ENCODE measurements at places on chromosomes 1 and 21.

DNA sequence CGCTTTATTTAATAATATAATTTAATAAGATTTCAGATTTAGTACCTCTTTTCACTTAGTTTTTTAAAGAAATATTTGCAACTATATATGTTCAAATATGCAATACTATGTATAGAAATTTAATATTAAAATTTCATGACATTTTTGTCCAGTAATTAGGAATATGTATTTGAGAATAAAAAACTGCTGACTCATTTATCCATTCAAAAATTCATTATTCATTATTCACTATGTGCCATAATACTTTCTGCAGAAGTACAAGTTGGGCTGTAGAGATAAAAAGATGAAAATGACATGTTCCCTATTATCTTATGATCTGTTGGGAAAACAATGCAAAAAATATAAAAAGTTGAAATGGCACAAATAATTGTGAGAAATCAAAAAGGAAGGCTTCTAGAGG is 3.4 kb upstream of the C1orf53 start:
- no peak for DNase-seq

- peak; percentile 89 for DNase-seq
Measured at GRCh38 chr1:36448530-36449056, 1.7 kb downstream of the OSCP1 start.

GRCh38 chr1:87451229-87451920 is 122.7 kb downstream of the LMO4 start:
- no peak for DNase-seq

- DNase-seq: no peak
Measured at GRCh38 chr1:201636097-201636496, 97.2 kb downstream of the NAV1 start.

DNA sequence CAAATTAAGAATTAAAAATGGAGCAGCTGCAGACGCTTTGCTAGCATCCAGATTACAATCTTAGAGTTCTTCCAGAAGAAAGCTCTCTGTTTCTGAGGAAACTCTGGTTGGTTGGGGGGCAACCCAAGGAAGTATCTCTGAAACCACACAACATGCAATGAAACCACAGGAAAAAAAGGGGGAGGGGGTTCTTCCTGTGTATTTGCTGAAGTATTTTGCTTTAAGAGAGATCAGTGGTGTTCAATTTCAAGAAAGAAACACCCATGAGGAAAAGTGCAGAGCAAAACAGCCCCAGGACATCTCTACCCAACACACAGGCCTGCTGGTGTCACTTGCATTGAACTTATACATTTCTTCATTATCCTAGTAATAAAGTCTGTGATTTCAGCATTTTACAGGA is 19.7 kb upstream of the TIAM1 start:
- DNase-seq: no peak

DNA sequence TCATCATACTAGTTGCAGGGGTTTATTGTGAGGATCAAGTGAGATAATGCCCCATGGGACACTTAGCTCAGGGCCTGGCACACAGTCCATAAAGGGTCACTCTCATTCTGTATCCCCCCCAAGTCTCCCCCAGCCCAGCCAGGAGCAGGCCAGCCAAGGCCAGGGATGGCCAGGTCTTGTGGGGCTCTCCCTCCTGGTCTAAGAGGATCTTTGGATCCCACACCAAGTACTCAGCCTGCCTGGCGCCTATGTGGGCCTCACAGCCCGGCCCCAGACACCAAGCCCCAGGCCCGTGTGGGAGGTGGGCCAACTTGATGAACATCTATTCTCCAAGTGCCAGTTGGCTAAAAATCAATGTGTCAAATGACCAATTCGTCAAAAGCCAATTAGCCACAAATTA is 117.8 kb downstream of the GLIS1 start:
- no peak for DNase-seq

DNA sequence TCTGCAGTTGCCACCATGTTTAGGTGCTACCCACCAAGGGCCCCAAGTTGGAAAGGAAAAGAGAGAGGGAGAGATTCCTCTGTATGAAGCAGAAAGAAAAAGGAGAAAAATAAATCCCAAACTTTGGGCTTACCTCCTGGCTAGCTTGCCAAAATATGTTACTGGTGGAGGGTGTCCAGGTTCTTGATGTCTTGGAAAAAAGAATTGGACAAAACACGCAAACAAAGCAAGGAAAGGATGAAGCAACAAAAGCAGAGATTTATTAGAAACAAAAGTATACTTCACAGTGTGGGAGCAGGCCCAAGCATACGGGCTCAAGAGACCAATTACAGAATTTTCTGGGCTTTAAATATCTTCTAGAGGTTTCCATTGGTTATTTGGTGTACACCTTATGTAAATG is 204.5 kb upstream of the LRRC7 start:
- no peak for DNase-seq

DNA sequence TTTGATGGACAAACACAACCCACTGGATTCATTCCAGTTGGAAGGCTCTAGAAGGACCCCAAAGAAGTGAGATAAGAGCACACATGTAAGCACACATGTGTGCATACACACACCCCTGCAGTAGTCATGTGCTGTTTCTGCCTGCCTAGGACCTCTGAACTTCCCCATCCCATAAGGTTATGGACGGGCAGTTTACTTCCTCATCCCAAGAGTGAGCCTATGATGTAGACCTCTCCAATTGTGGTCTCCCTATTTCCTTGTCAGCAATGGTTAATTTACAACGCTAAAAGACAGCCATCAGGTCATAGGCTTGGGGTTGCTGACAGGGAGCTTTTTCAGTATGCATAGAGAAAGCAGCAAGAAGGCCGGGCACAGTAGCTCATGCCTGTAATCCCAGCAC is 15.4 kb upstream of the ADAR start:
- DNase-seq: no peak

GRCh38 chr1:168348146-168348709 is 67.6 kb downstream of the TBX19 start:
- no peak for DNase-seq

DNA sequence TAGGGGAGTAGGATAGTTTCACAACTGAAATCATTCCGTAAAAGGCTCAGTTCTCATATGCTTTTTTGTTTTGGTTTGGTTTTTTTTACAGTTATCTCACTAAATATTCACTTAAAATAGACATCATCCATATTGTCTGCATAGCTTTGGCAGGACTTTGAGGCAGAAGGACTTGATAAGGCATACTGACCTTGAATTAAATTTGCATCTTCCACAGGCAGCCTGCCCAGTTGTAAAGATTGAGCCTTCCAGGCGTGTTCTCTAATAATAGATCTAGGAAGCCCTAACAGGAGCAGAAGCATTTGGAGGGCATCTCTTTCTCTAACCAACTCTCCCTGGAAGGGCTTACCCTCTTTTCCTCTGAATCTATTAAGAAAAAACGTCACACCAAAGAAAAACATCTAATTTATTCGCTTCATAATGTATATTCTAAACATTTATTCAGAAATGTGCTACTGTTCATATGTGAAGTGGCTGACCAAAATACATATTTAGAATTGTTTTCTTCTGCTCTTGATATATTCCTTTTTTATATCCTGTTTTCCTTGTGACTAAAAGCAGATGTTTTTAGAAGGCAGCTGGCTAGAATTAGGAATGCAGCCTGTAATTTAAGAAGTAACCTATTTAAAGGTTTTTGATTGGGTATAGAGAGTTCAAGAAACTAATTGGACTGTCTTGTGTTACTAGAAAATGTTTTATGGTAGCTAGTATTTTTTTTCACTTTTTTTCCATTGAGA is 20.2 kb downstream of the DESI2 start:
- no peak for DNase-seq

DNA sequence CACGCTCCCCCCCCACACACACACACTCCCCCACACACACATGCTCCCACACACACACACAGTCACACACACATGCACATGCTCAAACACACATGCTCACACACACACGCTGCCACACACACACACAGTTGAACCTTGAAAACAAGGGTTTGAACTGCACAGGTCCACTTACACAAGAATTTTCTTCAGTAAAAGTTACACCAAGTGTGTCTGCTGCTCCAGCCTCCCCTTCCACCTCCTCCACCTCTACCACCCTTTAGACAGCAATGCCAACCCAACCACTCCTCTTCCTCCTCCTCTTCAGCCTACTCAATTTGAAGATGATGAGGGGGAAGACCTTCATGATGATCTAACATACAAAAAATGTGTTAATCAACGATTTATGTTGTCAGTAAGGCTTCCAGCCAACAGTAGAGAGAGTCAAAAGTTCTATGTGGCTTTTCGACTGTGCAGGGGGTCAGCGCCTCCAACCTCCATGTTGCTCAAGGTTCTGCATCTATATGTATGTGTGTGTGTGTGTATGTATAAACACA is 26.8 kb downstream of the HSF2BP start:
- no peak for DNase-seq

GRCh38 chr1:206538086-206538770 is 30.9 kb downstream of the RASSF5 start:
- no peak for DNase-seq

DNA sequence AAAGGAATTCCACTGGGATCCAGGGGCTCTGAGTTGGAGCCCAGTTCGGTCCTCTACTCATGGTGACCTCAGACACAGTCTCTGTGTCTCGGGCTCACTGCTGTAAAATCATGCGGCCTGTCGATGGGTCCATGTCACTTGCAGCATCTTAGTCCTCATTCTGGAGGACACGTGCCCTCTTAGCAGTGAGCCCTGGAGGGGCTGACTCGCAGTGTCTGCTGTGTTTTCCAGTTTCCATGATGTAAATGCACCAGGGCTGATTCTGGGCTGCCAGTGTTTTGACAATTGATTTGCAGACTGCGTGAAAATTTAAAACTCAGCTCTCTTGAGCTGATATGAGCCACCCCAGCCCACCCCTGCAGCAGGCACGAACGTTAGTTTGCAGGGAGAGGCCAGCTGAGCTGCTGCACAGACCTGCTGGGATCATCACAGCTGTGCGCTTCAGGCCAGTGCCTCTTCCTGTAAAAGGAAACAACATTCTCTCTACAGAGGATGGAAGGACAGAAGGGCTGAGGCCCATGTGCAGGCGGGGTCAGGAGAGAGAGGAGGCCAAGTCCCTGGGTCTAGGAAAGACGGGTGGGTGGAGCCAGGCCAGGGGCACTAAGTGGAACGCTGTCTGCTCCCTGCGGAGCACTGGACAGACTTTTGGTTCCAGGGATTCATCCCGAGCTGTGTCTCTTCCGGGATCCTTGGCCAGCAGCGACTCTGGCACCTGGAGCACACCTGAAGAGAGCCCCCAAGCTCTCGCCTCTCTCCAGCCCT is 42.6 kb downstream of the RSPH1 start:
- no peak for DNase-seq

- DNase-seq: no peak
Measured at GRCh38 chr1:167330601-167331293, 110.1 kb downstream of the POU2F1 start.

- DNase-seq: no peak
Measured at GRCh38 chr1:93669369-93669768, 12.3 kb downstream of the BCAR3 start.

- DNase-seq: no peak
Measured at GRCh38 chr1:222326006-222326709, 221.7 kb downstream of the HHIPL2 start.

GRCh38 chr1:57309630-57310029 is 114.2 kb downstream of the DAB1 start:
- DNase-seq: no peak

GRCh38 chr1:172255223-172255560 is 165.3 kb upstream of the C1orf105 start:
- DNase-seq: no peak

- DNase-seq: no peak
Measured at GRCh38 chr1:200887772-200888348, 6.8 kb upstream of the INAVA start.

- no peak for DNase-seq
Measured at GRCh38 chr1:95115708-95116137, 1.4 kb upstream of the TLCD4 start.

- DNase-seq: no peak
Measured at GRCh38 chr1:57142999-57143398, 177.2 kb upstream of the C8B start.

GRCh38 chr1:47580451-47580995 is 142.7 kb downstream of the FOXD2 start:
- DNase-seq: no peak

GRCh38 chr1:65393347-65393746 is 27.1 kb upstream of the LEPR start:
- no peak for DNase-seq

DNA sequence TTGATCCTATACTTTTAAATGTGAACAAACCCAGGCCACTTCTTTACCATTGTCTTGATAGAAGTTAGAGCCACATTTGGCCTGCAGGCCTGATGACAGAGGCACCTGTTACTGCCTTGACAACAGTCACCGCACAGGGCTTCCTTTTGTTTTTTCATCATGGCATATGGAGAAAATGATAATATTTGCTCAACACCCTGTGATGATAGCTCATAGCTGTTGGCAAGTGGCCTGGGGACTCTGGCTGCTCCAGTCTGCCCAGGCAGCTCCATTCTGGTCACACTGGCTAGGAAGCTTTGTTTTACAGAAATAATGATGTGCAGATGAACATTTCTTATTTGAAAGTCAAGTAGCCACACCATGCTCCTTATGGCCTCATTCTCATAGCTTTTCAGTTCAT is 89.6 kb upstream of the GPR88 start:
- peak; percentile 25 for DNase-seq

DNA sequence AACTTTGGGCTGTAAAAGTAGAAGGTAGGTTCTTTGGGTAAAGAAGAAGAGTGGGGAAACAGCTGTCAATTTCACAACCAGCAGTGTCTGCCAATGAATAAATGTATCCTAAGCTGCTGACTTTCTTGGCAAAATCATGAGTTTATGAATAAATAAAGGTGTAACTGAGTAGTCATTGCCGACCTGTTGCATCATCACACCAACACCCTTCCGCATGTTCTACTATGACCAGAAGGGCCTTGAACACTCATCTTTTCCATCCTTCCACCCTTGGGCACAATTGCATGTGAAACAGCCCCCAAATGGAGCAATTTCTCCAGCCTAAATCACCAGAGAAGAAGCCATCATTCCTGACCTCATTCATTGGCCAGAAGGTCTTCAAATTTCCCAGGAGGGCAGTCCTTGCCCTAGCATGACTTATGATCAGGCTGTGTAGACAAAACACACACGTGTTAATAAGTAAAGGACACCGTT is 31.2 kb upstream of the QSOX1 start:
- no peak for DNase-seq

- DNase-seq: no peak
Measured at GRCh38 chr1:101037316-101037715, 11.7 kb upstream of the DPH5 start.

DNA sequence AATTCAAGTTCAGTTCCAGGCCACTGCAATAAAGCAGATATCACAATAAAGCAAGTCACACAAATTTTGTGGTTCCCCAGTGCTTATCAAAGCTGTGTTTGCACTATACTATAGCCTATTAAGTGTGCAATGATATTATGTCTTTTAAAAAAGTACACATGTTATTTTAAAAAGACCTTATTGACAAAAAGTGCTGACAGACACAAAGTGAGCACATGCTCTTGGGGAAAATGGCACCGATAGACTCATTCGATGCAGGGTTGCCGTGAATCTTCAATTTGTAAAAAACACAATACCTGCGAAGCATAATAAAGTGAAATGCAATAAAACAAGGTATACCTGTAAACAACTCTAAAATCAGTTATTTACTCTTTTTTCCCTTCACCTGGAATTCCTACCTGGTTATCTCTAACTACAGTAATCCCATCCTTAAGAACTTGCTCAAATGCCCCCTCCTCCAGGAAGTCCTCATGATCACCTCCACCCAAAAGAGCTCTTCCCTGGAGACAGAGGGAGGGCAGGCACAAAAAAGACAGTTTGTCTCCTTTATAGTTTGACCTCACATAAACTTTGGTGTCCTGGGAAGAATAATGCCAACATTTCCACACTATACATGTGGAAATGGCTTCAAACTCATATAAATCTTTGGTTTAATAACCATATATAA is 9.7 kb upstream of the C1orf198 start:
- DNase-seq: no peak

All from NCI-H1105 (cell line).